ENCODE measurements at places on chromosomes 12 and 14.

DNA sequence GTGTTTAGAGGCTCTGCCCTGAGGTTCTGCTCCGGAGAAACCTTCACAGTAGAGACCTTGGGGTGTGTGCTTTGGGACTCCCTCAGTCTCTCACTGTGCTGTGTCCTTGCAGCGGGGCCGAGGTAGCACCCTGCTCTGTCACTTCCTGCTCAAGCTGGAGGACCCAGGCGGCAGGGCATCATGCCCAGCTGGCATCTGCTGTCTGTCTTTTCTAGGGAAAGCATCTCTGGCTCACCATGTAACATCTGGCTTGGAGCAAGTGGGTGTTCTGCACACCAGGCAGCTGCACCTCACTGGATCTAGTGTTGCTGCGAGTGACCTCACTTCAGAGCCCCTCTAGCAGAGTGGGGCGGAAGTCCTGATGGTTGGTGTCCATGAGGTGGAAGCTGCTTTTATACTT, 124.5 kb downstream of the ESRRB start:
- no peak for DNase-seq

DNA sequence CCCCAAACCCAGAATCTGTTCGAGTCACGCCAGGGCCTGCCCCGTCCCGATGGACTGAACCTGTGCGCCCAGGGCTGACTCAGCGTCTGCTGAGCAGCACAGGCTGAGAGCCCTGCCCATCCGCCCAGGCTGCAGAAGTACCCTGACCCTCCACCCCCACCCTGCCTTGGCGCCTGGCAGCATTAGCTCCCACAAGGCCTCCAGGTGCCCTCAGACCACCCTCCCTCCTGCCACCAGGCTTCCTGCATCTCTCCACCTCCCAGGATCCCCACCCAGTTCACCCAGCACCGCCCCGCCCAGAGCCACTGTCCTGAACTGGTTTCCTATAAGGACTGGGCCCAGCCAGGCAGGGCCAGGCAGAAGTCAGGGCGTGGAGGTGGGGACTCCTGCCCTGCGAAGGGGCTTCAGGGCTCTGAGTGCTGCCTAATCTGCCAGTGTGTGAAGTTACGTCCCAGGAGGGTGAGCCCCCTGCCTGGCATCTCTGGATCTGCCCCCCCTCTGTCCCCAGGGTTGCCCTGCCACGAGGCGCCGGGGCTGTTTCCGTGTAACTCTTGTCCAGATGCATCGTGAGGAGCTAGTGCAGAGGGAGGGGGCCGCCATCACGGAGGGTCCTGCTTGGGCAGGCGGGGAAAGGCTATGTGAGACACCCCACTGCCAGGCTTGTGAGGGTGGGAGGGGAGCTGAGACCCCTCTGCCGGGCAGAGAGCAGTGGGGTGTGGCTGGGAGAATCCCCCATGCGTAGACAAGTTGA, 9.1 kb downstream of the ADSS1 start:
- DNase-seq: no peak

DNA sequence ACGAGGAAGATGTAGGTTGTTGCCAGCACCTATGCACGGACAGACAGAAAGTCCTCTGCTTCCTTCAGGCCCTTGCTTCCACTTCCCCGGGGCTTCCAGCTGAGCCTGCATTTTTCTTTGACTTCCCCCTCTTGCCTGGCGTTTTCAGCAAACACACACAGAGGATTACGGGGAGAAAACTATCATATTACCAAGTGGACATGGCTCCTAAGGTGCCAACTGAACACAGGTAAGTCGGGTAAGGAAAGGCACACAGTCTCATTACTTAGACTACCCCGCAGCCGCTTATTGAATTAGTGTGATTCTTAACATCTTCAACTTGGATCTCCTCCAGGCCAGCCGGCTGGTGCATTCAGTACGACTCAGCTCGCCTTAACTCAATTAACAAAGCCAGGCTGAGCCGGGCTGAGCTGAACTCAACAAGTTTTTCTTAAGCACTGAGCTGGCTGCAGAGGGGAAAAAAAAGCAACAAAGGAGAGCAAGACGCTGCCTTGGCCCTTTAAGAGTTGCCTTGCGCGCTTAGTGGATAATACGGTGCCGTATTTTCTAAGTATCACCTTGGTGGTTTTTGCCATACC, 19.2 kb upstream of the MAP1LC3B2 start:
- DNase-seq: no peak

DNA sequence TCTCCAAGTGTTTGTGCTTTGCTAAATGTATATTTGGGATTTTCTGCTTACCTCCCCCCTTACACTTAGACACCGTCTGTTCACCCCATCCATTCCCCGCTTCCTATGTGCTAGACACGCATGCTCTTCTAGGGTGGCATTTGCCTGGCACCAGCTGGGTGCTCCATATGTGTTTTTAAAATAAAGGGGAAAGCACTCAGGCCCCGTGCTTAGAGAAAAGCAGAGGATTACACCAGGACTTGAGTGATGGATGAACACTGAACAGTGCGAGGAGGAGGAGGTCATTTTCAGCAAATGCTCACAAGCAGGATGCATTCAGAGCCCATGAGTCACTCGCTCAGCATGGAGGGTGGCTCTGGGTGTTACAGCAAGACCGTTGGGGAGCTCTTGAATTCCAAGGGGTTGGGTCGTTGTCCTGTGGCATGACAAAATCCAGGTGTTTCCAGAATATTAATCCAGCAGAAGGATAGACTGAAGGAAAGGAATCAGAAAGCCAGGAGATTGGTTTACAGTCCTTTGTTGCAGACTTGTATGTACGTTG, 2.9 kb upstream of the BDKRB1 start:
- no peak for DNase-seq
